ENCODE measurements at places on chromosomes 7 and 10. TPM values are rescaled to one million over a fixed set of nuclear protein-coding genes. Genes with fewer than 3 reads are reported as not detected.

The UPK3BL1 gene
- total RNA-seq: 142 TPM

- no peak for DNase-seq
Measured at GRCh38 chr7:79785556-79785955, 332.1 kb upstream of the MAGI2 start.

The IGFBP1 gene
- not detected for total RNA-seq

DNA sequence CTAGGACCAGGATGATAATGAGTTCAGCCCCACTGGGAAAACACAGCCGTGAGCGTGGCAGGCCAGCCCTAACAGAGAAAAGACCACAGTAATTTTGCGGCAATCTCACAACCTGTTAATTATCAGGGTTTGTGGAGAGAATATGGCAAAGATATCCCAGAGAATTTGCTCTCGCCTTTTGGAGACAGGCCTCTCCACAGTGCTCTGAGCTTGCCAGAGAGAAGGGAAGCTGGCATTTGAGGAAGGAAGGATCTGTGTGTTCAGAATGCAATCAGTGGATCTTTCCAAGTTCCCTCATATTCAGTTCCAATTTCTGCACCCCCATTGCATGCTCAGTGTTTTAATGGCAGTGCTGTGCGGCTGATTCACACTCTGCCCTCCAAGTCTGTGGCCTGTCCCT is 60.2 kb downstream of the PLPP4 start:
- no peak for DNase-seq

- DNase-seq: no peak
Measured at GRCh38 chr10:78427497-78428031, 393.9 kb downstream of the RPS24 start.
